Activated effector memory CD4-positive, alpha-beta T cell treated with anti-CD3 and anti-CD28 coated beads, Interleukin-2, amount 50 U/mL, for 16 hours (primary cell): ENCODE measurements at places on chromosomes 3 and 15.
A peak's percentile ranks its signal among the peaks of the same experiment; 100 is the strongest.

DNA sequence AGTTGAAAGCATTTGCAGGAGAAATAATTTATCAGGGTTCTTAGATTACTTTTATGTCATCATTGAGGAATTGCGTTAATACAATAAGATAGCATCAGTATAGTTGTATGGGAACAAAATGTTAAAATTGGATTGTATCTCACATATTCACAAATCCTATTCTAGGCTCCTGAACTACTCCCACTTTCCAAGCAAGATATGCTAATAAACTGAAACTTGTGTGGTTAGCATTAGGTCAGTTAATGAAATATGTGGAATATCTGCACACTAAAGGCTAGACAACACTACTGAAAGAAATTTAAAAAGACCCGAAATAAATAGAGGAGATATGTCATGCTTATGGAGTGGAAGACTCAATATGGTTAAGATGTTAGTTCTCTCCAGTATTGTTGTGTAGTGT, 272.7 kb downstream of the DOCK3 start:
- DNase-seq: no peak

GRCh38 chr3:138673641-138674530, 65.3 kb downstream of the FAIM start:
- DNase-seq: no peak

GRCh38 chr3:128278761-128279600, 125.7 kb downstream of the EEFSEC start:
- DNase-seq: no peak

- DNase-seq: no peak
Observed at GRCh38 chr15:67331676-67332075, 77.1 kb downstream of the IQCH start.

DNA sequence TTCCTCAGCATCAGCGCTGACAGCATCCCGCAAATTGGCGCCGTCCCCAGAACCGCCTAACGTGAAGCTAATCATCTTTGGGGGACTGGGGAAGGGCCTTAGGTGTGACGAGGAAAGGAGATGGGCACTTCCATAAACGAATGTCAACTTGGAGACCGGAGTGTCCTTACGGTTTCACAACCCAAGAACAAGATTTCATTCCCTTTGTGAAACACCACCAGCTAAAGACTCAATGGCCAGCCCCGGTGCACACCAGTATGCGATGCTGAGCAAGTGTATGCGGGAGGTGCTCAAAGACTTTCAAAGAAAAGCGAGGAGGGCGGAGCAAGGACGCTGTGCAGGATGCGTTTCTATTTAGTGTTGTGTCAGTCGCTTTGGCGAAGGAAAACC, 759 bp upstream of the TTBK2 start:
- peak; percentile 83 for DNase-seq

- DNase-seq: no peak
Observed at GRCh38 chr3:38458796-38459498, 5.3 kb downstream of the ACVR2B start.

DNA sequence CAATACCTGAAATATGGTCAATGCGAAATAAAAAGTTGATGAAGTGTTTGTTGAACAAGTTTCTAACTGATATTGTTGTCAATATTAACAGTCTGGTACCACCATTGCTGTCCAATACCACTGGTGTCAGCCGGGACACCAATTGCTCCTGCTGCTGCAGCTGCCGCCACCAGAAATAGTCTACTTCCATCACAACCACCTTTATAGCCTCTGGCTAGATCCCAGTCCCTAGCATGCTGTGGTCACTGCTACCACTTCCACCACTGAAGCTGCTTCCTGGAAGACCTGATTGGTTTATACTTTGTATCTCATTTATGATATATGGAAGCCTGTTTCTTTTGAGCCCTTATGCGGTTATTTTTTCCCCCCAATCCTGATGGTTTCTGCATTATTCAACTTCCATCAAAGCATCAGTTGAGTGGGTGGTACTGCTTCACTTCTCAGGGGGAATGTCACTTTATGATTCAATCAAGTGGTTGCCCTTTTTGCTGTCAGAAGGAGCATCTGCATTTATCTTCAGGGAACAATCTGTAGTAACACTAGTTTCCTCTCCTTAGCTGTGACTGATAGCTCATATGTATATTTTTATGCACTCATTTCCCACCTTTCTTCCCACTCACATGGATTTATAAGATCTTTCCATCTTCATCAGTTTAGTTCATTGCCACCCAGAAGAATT, 11.7 kb downstream of the LNP1 start:
- DNase-seq: no peak

DNA sequence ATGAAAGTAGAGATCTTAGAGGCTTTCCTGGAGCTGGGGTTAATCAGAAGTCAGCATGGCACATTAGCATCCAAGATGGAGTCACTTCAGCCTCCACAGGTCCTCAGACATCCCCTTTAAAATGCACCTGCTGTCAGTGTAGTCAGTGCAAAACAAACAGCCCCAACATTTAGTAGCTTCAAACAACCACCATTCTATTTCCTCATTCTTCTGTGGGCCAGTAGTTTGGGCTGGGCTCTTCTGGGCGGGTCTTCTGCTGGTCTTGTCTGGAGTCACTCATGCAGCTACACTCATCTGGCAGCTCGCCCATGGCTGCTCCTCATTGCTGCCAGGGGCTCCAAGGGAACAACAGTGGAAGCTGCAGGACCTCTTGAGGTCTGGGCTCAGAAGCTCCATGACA, 99.9 kb downstream of the TLE3 start:
- no peak for DNase-seq

GRCh38 chr3:110521019-110521418, 550.6 kb upstream of the NECTIN3 start:
- DNase-seq: no peak

DNA sequence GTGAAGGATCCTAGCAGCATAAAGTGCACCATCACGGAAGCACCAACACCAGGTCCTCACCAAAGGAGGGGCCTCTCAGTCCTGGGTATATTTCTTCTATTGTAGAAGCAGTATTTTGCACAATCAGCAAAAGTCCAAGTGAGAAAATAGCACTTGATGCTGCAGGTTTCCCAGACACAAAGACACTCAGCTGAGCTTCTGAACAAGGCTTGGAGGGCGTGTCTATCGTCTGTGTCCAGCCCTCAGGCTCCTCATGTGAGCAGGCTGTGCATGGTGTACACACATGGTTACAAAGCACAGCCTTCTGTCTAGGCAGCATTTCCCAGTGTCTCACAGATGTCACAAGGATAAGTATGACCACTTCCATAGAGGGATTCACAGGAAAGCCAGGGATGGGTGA, 98.3 kb upstream of the SPATA12 start:
- no peak for DNase-seq

DNA sequence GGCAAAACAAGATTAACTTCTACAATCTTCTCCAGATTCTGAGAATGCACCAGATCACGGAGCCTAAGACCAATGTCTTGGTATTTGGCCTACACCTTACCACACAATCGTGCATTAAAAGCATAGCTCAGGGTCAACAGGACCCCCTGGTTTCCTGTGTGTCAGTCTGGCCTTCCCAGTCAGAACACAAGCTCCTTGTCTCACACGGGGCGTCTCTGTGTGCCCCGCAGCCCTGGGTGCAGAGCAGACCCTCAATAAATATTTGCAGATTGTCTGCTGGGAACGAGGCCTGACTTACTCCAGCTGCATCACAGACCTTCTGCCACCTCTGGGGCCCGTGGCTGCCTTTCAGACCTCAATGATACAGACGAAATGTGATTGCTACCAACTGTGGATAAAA, 82.5 kb upstream of the CTNNB1 start:
- no peak for DNase-seq

DNA sequence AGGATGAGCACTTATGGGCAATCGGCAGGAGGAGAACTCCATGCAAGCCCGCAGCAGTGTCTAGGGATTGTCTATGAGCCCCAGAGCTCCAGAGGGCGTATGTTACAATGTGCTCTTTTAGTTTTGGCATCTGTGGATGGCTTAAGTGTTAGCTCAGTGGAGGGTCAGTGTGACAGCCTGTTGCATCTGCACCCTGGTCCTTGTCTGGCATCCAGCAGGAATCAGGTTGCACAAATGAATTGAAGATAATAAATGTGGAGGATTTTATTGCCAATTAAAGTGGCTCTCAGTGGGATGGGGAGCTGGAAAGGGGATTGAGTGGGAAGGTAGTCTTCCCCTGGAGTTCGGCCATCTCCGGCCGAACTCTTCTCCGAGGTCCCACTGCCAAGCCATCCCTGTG, 11.8 kb upstream of the PRICKLE2 start:
- DNase-seq: no peak

DNA sequence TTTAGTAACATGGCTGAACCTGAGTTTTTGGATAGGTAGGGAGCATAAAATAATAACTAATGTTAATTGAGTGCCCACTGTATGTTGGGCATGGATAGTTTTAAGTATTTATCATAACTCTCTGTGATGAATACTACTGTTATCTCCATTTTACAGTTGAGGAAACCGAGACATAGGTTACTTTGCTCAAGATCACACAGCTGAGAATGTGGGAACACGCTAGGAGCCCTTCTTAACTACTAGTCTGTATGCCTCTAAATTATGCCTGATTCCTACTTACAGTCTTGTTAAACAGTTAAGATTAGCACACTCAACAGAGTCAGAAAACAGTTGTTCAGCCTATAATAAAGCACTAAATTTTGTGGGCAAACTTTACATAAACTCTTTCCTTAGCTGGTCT, 2.0 kb upstream of the SIAH2 start:
- no peak for DNase-seq

DNA sequence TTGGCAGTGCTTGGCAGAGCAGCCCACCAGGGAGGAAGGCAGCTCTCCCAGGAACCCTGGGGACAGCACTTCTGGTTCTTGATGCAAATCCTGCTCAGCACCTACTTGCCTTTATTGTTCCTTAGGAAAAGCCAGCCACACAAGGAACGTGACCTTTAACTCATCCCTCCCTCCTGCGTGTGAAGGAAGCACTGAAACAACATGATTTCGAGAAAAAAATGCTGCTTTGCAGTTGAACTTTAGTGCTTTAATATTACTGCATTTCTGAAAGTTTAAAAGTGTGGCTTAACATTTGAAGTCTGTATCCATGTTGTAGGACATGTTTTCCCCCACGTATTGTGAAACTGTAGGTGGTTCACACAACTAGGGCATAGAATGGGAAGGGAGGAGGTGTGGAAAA, 50.4 kb upstream of the CTNNB1 start:
- no peak for DNase-seq

GRCh38 chr3:10835406-10835805, 19.4 kb downstream of the SLC6A11 start:
- DNase-seq: no peak

GRCh38 chr3:149934524-149934923, 36.2 kb downstream of the PFN2 start:
- DNase-seq: no peak

- DNase-seq: no peak
Observed at GRCh38 chr3:38297947-38298711, 16.0 kb downstream of the SLC22A14 start.

DNA sequence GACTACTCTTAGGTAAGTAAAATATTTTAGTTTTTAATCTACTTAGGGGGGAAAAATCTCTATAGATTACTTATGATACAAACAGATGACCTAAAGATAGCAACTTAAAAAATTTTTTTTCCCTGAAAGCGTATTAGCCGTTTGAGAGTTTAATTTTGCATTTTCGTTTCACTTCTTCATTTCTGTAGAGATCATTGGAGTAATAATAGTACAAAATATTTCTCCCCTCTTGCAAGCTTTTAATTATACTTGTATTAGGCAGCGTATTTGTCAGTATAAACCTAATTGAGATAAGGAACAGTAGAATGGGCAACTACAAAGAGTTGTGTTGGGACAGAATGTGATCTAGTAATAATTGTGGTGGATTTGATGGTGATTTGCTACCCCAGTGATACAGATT, 10.3 kb downstream of the SKIL start:
- no peak for DNase-seq

- no peak for DNase-seq
Observed at GRCh38 chr15:75195122-75195765, 6.4 kb upstream of the C15orf39 start.

DNA sequence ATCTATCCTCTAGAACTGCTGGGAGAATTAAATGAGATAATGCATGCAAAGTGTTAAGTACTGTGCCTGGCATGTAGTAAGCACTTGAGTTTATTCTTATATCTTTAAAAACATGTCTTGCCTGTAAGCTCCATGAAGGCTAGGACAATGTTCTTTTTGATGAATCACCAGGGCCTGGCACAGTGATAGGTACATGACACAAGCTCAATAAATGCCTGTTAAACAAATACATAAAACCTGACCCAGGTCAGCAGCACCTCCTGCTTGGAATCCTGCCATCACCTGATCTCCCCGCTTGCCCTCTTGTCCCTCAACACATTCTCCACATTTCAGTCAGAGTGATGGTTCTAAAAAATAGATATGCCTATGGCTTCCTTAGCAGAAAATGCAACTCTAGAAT, 186.8 kb downstream of the CHST2 start:
- DNase-seq: no peak

DNA sequence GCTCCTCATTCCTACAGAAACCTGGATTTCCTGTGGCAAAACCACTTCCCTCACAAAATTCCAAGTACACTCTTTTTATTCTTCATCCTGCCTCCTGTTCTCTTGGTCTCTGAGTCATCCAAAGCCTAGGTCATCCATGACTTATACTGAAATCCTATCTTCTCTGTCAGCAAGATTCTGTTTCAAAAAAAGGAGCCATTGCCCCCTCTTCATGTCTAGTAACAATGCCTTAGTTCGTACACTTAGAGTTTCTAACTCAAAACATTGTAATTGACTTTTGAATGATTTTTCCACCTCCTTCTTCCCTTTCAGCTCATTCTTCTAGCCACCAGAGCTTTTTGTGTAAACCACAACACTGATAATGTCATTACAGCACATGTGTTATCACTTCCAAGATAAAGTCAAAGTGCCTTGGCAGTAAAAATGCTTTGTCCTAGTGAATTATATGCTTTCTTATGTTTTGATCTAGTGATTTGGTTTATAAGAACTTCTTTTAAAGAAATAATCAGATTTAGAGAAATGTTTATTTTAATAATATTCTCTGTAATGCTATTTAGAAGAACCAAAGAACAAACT, 256.5 kb upstream of the NECTIN3 start:
- no peak for DNase-seq

GRCh38 chr3:112519424-112520001, 20.2 kb upstream of the BTLA start:
- DNase-seq: no peak

- DNase-seq: no peak
Observed at GRCh38 chr3:124563376-124563775, 166.9 kb upstream of the UMPS start.

DNA sequence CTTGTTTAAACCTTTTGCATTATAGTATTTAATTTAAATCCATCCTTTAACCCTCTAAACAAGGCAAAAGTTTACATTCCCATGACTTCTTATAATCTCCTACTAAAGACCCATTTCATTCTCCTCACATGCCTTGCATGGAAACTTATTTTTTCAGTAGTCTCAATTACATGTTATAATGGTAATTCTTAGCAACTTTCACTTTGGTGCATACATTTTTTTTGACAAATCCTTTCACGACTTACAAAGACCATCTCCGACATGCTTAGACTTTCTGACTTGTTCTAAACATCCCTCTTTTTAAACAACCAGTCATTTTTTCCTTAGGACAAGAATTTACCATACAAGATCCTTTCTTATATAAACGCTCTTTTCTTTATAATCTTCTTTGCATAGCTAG, 615.4 kb upstream of the GBE1 start:
- no peak for DNase-seq
